Aorta (tissue), 5 donors: ENCODE measurements at places on chromosomes 6 and 20. TPM values are rescaled to one million over a fixed set of nuclear protein-coding genes. Genes with fewer than 3 reads are reported as not detected.

DNA sequence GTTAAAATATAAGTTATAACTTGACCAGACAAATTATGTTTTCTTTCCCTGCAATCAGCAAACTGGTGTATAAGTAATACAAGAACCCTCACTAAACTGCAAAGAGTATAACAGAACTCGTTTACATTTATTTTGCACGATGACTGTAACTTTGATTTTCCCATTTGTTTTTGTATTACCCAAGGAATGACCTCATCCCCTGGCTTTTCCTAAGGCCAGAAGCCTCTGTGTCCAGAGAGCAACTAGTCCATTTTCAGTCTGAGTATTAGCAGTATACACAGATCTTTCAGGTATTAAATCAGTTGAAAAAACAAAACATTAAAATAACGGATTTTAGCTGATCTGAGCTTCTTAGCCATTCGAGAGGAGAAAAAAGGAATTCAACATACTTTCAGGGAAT lies 17.2 kb downstream of the COL19A1 start:
- H3K4me1 ChIP-seq, result no peaks in the 10 kb centered on the region
- no peaks in the 10 kb centered on the region for H3K27me3 ChIP-seq
- no peaks in the 10 kb centered on the region for H3K36me3 ChIP-seq
- H3K4me3 ChIP-seq, result no peak overlapping the region
- no peak for DNase-seq

- H3K27me3 ChIP-seq, result no peaks in the 10 kb centered on the region
- no peak for DNase-seq
- no peak overlapping the region for H3K27ac ChIP-seq
Measured at GRCh38 chr6:143549221-143549948, 37.9 kb upstream of the FUCA2 start.

DNA sequence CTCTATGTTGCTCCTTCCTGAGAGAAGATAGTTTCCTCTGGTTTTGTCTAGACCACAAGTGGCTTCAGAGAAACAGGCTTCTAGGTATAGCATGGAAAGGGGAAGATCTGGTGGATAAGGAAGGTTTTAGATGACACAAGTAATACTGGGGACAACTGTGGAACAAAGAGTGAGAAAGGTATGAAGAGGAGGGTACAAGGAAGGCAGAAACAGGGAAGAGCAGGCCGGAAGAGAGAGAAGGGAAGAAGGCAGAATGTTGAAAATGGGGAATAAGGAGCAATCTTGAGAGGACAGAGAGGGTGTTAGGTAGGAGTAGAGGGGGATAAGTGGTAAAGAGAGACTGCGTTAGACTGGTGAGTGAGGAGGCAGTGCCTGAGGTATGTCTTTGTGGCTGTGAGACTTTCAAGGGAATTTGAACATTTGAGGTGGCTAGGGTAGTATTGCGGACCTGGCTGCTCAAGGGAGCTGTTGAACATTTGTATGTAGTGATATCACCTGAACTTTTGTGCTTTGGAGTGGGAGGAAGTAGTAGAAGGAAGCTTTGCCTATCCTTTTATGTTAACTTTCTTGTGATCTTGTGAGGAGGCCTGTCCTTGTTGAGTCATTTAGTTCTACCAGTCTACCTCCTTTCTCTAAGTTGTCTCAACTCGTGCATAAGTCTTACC lies 69.5 kb downstream of the FOXO3 start:
- DNase-seq, result no peak
- H3K27me3 ChIP-seq, result no peaks in the 10 kb centered on the region
- H3K4me1 ChIP-seq, result peaks cover 13% of the 10 kb centered on the region
- H3K27ac ChIP-seq, result no peak overlapping the region

The OOEP gene
- total RNA-seq, result 0.39 TPM

The NKAIN2 gene
- 1.4 TPM for total RNA-seq
